ENCODE measurements at places on chromosomes 3 and 15.

DNA sequence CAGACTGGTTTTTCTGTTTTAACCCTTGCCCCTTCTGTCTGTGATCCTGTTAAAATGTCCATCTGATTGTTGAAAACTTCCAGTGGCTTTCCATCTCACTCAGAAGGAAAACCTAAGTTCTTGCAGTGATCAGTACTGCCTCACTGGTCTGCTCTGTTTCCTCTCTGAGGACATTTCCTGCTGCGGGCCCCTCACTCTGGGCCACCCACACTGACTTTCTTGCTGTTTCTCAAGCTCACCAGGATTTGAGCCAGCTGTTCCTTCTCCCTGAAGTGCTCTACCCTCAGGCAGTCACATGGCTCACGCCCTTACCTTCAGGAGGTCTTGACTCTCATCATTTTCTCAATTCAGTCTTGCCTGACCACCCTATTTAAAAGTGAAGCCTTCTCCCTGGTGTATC lies 1.8 kb downstream of the GRK7 start:
- DNase-seq, result no peak

- DNase-seq, result no peak
These were observed 23.6 kb downstream of the RHCG start for GRCh38 chr15:89472785-89473256.

DNA sequence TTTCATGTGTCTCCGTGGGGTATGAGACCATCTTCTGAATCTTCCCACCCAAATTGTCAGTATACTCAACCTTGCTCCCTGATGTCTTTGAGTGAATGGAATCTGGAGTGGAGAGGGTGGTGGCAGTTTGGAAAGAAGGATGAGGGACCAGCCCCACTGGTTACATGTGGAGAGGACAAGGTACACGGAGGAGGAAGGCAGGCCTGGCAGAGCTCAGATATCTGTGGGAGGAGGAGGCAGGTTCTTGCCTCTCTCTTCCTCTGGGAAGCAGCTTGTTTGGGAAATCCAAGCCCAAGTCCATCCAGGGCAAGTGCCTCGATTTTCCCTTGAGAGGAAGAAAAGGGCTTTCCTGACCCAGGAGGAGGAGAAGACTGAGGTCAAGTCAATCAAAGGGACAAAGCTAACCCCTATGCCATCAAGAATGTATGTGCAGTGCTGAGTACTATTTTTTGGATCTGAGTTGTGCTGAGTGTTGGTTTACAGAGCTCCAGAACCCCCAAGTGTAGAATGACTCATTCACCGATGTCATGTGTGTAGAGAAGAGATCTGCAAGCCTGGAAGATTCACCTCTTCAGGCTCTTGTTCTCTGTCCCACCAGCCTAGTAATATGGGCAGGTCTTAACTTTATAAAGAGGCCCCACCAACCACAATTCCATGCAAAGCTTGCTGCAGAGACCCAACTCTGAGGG lies 19.8 kb upstream of the LOXL1 start:
- no peak for DNase-seq

- no peak for DNase-seq
These were observed 110.9 kb downstream of the EDEM1 start for GRCh38 chr3:5298453-5298852.

DNA sequence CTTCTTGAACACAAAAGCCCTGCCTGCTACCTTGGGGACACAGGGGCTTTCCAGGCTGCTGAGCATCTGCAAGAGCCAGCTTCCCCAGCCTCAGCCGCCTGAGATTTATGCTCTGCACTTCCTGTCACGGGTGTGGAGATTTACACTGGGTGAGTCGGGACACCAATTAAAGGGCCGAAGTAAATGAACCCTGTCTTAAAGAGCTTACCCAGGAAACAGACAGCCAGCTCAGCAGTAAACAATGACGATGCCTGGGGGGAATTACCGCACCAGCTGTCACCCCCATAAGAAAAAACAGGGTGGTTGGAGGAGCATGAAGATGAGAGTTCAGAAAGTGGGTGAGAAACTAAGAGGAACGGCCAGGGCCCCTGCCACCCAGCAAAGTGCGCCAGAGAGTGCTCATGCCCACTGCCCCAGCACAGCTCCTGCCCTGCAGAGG lies 37.5 kb upstream of the IQSEC1 start:
- DNase-seq, result no peak

DNA sequence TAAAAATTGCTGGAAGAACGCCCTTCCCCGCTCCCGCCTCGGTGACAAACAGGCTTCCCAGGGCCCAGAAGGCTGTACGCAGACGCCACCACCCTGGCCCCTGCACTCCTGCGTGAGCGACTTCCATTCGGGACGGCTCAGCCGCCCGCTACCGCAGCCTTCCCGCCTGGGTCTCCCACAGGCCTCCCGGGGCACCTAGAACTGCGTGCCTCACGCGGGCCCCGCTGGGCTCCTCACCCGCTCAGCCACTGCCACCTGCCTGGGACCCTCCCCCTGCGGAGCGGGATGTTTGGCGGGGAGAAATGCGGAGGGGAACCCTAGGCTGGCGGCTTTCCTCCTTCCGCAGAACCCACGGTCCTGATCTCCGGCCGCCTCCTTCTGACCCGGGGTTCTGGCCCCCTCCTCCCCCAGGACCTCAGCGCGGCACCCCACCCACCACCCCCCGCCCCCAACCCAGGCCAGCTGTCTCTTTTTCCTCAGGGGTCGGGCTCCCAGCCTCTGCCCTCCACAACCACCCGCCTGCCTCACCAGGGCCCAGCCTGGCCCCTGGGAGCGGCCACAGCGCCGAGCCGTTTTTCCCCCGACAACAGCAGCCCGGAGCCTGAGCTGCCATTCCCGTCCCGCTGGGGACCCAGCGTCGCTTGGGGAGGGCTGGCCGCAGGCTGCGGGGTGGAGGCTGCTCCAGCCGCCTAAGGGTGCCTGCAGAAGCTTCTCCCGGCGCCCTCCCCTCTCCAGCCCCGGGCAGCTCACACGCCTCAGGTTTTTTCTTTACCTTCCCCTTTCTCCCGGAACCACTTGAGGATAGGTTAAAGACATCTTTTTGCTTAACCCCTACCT lies 27.6 kb upstream of the RAB7A start:
- DNase-seq, result peak; percentile 53

DNA sequence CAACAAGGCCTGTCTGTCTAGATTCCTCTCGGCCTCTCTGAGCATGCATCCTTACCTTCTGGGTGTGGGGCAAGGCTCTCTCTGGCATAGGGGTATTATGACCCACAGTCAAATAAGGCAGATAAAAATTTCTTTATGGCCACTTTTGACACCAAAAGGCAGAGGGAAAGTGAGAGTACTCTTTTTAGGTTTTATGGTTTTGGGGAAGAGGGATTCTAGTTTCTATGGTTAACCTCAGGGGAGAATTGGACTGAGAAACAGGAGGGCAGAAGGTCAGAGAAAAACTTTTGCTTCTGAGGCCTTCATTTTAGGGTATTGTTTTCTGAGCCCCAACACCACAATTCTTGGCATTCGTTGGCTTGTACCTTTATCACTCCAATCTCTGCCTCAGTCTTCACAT lies 70.0 kb upstream of the CCDC54 start:
- no peak for DNase-seq

DNA sequence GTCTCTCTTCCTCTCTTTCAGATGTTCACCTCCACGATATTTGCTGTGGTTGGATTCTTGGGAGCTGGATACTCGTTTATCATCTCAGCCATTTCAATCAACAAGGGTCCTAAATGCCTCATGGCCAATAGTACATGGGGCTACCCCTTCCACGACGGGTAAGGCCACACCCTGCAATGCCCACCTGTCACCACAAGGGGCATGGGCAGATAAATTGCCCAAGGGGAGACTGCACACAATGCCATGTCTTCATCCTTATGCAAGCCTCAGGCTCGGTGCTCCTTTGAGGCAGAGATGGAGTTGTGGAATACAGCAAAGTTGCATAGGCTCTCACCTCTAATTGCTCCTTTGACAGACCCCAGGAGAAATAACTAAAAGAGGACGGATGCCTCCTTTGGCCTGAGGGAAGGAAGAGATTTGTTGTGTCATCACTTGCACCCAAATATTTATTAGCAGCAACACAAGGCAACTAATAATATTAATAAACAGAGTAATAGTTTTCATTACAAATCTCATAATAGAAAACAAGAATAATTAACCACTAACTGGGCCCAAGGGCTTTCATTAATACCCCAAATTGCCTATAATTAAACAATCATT lies 13.2 kb downstream of the TM4SF4 start:
- no peak for DNase-seq

DNA sequence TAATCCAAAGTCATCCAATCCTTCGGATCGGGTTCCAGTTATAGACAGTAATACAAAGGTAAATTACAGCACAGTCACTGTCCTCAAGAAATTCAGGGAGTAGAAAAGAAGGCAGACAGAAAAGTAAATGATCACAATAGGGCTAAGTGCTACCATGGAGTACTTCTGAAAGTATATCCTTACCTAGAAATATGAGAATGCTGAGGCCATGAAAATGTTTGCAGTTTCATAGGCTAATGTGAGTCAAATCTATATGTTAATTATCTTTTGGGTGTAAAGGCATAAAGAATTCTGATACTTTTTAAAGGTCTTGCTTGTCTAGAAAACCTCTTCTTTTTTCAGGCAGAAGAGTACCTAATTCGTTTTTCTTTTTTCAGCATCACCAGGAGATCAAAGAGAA lies 29.8 kb downstream of the PBRM1 start:
- DNase-seq, result no peak

DNA sequence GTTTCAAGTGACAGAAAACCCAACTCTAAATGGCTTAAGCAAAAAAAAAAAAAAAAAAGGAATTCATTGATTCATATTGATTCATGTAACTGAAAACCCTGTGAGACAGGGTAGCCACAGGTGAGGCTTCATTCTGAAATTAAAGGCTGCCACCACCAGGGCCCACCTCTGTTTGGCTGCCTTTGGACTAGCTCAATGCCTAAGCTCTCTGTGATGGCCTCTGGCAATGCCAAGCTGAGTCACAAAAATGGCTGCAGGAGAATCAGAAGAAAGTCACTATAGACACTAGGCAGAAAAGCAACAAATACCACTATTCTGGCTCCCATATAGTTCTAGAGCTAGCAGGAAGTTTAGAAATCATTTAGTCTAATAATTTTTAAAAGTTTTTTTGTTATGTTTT lies 38.2 kb upstream of the GYG1 start:
- no peak for DNase-seq

DNA sequence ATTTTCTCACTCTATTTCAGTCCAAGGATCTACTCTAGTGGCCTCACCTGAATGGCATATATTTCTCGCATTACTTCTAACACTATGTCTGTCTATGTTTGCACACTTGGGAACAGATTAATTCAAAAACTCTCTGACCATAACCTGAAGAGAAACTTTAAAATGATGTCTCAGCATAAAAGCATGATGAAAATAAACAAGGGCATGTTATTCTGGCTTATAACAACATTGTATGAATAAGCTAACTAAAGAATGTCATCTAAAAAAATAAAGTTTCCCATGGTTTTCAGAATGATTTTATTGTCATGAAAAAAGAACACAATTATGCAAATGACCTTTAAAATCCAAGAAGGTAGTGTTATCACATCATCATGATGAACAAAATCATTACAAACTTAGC lies 85.5 kb upstream of the ROBO2 start:
- no peak for DNase-seq

DNA sequence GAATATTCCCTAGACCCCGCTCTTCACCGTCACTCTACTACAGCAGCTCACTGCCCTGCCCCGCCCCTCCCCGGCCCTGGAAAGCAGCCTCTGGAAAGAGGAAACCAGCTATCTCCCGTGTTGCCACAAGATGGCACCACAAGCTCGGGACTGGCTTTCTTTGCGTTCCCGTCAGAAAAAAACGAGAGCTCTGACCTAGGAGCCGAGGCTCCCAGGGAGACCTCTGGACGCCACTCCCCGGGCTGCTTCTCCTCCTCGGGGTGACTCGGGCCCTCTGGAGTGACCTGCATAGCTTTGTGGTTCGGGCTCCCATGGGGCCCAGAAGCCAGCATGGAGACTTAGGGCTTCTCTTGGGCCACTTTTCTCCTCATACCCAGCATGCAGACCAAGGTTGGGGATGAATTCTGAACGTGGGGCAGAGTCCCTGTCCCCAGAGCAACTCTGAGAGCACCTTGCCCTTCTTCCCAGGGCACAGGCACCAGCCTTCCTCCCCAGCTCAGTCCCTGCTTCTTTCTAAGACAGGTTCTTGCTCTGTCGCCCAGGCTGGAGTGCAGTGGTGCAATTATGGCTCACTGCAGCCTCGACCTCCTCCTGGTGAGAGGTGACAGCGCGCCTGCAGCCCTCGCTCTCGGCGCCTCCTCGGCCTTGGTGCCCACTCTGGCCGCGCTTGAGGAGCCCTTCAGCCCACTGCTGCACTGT lies 19.0 kb downstream of the STOML1 start:
- DNase-seq, result peak; percentile 28

DNA sequence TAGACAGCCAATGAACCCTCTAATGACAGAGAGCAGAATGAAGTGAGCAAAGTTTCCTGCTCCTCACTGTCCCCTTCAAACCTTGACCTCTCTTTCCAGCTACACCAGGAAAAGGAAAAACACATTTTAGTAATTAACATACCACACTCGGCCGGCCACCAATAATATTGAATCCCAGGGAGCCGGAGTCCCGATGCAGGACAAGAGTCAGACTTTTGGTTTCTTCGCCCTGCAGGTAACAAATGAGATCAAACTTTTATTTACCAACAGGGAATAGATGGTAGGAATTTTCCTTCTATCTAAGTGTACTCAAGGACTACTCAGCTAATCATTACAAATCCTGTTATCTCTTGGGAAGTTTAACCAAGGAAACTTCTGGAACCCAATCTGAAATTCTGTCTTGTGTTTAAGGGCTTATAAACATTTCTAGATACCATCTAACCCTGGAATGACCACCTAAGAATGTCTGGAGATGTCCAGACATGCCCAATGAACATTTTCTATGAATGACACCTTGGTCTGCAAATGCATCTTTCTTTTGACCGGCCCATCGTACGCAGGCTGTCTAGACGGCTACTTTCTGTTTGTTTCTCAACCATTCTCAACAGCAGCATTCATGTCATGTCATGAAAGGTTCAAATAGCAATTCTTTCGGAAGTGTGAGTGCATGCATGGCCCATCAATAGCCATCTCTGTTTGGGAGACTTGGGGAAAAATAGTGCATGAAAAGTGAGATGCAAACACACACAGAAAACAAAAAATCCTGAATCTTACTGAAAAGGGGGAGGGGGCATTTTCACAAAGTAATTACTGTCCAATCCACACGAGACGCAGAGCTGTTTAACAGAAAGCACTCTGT lies 16.1 kb downstream of the PDZRN3 start:
- no peak for DNase-seq

DNA sequence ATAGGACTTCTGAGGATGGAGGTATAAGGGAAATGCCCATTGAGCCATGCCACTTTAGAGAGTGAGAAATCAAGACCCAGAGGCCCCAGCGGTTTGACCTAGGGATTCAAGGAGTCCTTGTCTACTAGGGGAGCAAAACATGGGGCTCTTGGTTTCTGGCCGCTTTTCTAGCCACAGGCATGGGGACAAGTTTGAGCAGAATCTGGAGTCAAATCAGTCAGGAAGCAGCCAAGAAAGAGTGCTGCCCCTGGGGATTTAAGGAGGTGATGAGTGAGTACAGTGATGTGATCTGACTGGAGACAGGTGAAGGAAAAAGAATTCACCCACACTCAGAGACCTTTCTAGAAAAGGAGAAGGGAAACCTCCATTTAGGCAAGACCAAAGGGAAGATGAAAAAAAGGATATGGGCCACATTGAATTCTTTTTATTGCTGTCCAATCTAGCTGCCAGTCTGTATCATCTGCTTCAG lies 244.0 kb upstream of the TBC1D5 start:
- DNase-seq, result no peak

GRCh38 chr3:42691816-42692666 lies 6.7 kb downstream of the KLHL40 start:
- DNase-seq, result no peak

- DNase-seq, result no peak
These were observed 34.4 kb downstream of the CA12 start for GRCh38 chr15:63347074-63347857.

GRCh38 chr3:12188681-12189287 lies 30.1 kb upstream of the TIMP4 start:
- no peak for DNase-seq
